Thoracic aorta endothelial cell (primary cell): ENCODE measurements at places on chromosomes 5 and 9. TPM values are rescaled to one million over a fixed set of nuclear protein-coding genes. Genes with fewer than 3 reads are reported as not detected.

Gene SLCO6A1
- not detected in 2 replicates for total RNA-seq

Gene WNT8A
- not detected in 2 replicates for total RNA-seq

Gene CDC20B
- total RNA-seq = 0.13 and 0.22 TPM in 2 replicates

Gene FAM163B
- not detected in 2 replicates for total RNA-seq

Gene TLR4
- 139 and 141 TPM in 2 replicates for total RNA-seq

Gene PDLIM7
- total RNA-seq = 82.6 and 90.2 TPM in 2 replicates

Gene PRSS3
- total RNA-seq = 24.4 and 24.7 TPM in 2 replicates

Gene FOXD4
- 0.14 and 0.27 TPM in 2 replicates for total RNA-seq

Gene OR1Q1
- total RNA-seq = not detected in 2 replicates

Gene C9orf153
- 0.22 and 0.27 TPM in 2 replicates for total RNA-seq

Gene ACTBL2
- not detected in 2 replicates for total RNA-seq

Gene C5orf52
- not detected in 2 replicates for total RNA-seq

Gene KCNMB1
- total RNA-seq = 0.40 and 1.1 TPM in 2 replicates

Gene CNTNAP3
- total RNA-seq = 52.6 and 90.7 TPM in 2 replicates
